NCI-H1930 (cell line): ENCODE measurements at places on chromosomes 3 and 15.

GRCh38 chr15:73940061-73940981 is 14.1 kb downstream of the LOXL1 start:
- DNase-seq = no peak

- no peak for DNase-seq
Measured at GRCh38 chr3:152676810-152677379, 158.0 kb upstream of the P2RY1 start.

DNA sequence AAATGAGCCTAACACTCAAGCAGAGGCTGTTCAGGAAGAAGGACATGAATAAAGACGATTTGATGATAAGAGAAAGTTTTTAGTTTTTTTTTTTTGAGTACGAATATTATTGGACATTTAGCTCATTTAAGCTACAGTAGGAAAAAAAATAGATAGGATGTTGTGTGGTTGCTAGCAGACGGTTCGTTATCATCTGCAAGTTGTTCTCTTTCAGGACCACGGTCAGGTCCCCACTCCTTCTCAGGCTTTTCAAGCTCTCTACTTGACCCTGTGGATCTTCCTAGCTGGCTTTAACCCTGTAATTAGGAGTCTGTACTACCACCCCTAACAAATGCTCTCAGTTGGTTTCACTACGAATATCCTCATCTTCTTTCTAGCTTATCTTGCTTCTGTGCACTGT is 1.1 kb downstream of the KCNH8 start:
- no peak for DNase-seq

DNA sequence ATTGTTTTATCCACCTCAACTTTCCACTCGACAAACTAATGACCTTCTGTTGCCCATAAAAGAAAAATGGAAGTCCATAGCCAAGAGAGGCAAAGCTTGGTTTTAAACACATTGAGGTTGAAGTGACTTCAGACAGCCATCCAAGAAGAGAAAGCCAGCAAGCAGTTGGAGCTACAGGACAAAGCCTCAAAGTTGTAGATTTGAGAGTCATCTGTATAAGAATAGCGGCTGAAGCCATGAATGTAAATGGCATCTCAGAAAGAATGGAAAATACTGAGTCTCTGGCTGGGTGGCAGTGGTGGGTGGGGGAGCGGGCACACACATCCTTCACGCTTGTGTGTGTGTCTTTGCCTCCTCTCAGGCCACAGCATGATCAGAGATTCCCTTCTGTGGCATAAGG is 124.1 kb upstream of the CHRM5 start:
- no peak for DNase-seq

GRCh38 chr3:30710017-30710416 is 103.6 kb downstream of the TGFBR2 start:
- no peak for DNase-seq

DNA sequence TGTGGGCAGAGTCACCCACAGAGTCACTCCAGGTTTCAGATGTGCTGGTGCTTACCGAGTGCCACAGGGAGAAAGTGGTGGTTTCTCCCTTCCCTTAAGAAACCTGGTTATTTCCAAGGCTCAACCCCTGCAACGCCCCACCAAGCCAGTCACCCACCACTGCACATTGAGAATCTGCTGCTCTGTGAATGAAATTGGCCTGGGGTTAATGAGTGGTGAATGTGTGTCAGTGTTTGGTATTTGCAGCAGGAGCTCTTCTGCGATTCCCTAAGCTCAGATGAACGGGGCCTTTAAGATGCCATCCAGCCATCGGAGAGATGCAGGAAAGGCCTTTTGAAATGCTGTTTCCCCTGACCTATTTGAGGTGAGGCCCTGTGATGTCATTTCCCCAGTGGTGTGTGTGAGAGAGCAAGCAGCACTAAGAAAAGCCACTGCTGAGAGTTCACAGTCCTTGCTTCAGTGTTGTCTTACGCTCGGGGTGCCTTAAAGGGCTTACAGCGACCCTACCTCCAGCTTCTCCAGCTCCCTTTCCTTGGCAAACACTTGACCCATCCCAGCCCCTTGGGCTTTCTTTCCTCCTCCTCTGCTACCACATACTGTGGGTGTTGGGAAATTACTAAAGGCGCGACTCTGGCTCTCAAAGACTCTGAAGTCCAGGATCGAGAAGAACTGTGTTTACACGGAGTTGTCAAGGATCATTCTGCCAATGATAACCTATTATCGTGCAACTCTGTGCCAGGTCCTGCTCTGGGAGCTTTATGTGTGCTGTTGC is 68.9 kb downstream of the SMAD3 start:
- DNase-seq = no peak

- DNase-seq = no peak
Measured at GRCh38 chr15:58923696-58924300, 9.7 kb downstream of the SLTM start.

GRCh38 chr3:190076136-190076535 is 44.6 kb downstream of the P3H2 start:
- no peak for DNase-seq

- DNase-seq = no peak
Measured at GRCh38 chr3:129592381-129593131, 13.9 kb downstream of the PLXND1 start.

DNA sequence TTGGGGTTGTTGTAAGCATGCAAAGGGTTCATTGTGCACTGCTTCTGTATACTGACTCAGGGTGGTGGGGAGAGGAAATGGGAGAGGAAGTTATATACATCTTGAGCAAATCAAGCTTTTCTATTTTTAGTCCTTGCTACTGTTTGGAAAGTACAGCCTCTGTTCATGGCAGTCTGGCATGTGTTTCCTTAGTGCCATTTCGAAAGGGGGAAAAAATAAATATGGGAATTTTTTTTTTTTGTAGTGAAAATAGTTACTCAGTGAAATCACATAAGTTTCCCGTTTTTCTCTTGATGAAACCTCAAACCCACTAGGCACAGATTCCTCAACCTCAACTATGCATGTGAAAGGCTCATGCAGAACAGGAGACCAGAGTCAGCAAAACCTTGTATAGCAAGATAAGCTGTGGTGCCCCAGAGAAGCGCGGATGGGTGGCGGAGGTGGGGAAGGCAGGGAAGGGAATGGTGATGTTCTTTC is 353.3 kb downstream of the LPP start:
- no peak for DNase-seq

DNA sequence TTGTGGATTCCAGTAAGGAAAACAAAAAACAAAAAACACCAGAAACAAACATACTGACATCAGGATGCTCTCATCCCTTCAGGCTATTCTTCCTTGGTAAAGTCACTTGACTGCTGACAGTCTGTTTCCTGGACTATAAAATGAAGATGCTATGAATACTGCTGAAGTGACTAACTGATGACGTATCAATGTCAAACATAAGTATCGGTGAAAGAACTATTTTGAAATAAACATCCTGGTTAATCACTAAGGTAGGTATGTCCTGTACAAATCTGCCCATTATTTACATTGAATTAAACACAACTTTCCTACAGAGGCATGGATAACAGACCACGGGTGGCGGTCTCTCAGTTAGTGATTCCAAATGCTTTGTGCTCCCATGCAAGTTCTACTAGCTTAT is 45.9 kb downstream of the CHAC1 start:
- DNase-seq = no peak

DNA sequence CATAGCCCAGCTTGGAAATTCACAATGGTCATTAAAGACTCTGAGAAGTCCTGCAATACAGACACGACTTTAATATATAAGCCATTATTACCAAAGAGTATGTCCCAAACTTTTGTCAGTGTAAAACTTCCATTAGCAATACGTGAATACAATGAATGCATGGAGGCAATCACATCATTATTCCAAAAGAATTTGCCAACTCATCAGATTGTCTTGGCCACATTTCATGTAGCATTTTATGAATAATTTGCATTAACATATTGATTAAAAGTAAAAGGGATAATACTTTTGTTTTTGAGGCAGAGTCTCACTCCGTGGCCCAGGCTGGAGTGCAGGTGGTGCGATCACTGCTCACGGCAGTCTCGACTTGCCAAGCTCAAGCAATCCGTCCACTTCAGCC is 7.9 kb upstream of the DUT start:
- DNase-seq = no peak

- DNase-seq = no peak
Measured at GRCh38 chr15:100801256-100801900, 78.3 kb upstream of the ALDH1A3 start.

DNA sequence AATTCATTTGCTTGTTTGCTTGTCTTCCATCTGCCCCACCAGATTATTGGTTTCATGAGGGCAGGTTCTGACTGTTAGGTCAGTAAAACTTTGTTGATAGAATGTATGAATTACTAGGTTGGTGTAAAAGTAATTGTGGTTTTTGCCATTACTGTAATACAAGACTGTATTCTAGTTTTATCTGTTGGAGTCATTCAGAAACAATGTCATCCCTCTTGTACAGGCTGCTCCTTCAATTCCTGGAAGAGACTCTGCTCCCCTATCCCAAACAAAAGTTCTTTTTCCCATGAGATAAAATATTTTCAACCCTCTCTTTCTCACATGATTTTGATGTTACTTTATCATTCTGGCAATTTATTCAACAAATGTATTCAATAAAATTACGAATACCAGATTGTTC is 115.0 kb downstream of the CHST2 start:
- DNase-seq = no peak

DNA sequence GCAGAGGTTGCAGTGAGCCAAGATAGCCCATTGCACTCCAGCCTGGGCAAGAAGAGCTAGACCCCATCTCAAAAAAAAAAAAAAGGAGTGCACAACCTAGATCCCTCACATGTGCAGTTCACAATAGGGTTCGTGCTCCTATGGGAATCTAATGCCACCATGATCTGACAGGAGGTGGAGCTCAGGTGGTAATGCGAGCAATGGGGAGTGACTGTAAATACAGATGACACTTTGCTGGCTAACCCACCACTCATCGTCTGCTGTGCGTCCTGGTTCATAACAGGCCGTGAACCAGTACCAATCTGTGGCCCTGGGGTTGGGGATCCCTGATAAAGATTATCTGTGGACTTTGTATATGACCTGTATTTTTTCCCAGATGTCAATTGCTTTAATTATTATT is 16.7 kb downstream of the USP8 start:
- DNase-seq = no peak

DNA sequence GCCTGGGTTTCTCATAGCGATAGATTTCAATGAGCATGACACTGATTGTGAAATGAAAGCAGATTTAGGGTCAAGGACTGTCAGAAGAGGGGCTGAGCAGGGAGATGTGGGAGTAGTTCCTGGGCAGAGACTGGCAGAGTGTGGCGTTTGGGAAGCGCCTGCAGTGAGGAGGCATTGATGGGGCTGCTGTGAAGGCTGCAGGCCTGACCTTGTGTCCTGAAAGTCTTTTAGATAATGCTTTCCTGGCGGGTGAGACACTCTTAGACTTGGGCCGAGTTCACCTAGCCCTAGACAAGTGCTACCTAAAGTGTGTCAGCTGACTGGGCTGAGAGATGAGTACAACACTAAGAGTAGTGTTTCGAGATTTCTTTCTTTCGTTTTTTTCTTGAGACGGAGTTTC is 20.7 kb downstream of the USP13 start:
- DNase-seq = no peak

DNA sequence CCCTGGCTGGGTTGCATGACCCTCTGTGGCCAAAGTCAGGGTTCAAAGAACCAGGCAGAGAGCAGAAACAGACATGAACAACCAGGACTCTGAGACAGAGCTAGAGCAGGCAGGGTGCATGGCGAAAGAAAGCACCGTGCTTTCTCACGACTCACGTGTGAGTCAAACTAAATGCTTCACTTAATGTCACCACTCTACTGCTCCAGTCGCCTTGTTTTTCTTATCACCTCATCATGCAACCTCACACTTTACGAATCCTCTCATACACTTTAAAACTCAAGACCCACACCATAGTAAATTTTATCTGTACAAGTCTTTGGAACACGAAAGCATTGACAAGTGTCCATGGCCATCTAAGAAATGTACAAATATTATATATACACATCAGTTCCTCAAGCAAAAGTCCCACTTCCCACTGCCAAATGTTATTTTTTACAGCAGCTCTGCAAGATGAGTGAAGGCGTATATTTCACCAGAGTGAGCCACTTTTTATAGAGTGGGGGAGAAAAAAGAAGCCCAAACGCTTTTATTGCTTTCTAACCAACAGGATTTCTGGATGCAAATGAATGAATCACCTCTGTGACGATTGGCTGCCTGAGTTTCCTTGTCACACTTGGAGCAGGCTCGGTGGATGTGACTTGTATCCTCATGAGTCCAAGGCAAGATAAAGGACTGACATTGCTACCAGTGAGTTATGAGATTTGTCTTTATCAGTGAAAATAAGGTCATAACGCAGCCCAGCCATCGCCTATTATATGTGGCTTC is 16.0 kb upstream of the MEGF11 start:
- DNase-seq = no peak

DNA sequence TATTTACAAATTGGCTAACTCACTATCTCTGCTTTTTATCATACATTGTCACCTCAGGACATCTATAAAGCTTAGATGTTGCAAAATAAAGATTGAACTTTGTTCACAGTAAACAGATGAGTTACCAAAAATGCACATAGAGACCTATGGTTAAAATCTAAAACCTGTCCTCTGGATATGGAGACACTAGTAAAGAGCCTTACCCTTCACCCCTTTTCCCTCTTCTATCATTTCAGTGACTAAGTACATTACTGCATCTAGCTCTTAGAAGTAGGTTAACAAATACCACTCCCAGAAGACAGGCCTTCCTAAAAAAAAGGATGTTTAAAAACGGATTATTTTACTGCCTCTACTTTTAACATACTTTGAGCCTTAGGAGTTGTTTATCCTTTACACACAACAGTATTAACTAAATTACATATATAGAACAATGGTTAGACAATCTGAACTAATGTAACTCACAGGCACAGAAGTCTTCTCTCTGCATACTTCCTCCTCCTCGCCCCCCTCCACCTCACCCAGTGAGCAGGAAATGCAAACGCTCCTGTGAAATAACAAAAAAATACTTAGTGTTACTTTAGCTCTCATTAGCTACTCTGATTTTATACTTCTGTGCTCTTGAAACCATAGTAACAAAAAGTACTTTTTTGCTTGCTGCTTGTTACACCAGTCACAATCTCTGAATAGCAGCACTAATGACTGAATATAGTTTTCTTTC is 23.3 kb downstream of the IREB2 start:
- DNase-seq = no peak

DNA sequence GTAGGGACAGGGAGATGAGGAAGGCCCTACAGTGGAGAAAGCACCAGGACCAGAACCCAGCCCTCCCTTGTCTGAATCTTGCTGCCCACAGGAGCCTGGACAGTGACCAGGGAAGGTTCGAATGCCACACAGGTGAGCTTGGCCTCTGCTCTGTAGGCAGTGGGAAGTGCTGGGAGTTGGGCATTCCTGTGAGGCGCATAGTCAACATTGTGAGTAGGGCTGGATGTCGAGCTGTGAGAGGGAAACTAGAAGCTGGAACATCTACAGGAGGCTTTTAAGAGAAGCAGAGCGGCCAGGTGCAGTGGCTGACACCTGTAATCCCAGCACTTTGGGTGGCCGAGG is 20.3 kb upstream of the ALAS1 start:
- no peak for DNase-seq

GRCh38 chr3:146181216-146181615 is 20.2 kb upstream of the PLOD2 start:
- no peak for DNase-seq

- DNase-seq = no peak
Measured at GRCh38 chr15:100686725-100687473, 84.5 kb downstream of the ASB7 start.
